Pancreas (tissue), 10 donors: ENCODE measurements at places on chromosomes 4 and X. TPM values are rescaled to one million over a fixed set of nuclear protein-coding genes. Genes with fewer than 3 reads are reported as not detected.

Gene PNMA5
- not detected for total RNA-seq

Gene CDX4
- not detected for total RNA-seq

Gene MMRN1
- 1.7 TPM for total RNA-seq

Gene ENOX2
- total RNA-seq = 4.8 TPM

Gene RTL3
- total RNA-seq = not detected

Gene GAGE1
- total RNA-seq = not detected

DNA sequence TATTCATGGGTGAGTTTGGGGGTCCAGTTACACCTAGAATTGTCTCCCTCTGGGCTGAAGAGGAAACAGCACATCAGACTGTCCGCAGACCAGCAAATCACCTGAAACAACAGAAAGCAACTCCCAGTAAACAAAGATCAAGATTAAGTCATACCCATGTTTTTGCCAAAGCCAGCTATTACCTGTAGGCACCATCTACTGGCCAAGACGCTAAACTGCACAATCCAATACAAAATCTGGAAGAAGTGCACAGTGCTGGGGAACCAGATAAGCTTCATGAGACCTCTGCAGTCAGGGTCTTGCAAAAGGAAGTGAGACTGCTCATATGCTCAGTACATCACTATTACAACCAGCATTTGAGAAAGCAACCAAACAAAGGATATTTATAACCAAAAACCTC lies 157.5 kb upstream of the ITM2A start:
- no peak for DNase-seq

DNA sequence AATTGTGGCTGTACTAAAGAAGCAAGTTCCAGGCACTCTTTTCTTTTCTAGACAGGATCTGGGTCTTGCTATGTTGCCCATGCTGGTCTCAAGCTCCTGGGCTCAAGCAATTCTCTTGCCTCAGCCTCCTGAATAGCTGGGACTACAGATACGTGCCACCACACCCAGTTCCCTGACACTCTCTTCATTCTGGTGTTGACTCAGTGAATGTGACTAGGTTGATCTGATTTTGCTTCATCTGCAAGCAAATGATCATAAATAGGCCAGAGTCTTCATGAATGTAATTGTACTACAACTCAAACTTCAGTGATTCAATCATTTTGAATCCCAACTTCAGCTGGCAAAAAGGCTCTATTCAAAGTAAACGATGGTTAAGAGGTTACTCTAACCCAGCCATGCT lies 78.5 kb downstream of the APBB2 start:
- no peak for DNase-seq

DNA sequence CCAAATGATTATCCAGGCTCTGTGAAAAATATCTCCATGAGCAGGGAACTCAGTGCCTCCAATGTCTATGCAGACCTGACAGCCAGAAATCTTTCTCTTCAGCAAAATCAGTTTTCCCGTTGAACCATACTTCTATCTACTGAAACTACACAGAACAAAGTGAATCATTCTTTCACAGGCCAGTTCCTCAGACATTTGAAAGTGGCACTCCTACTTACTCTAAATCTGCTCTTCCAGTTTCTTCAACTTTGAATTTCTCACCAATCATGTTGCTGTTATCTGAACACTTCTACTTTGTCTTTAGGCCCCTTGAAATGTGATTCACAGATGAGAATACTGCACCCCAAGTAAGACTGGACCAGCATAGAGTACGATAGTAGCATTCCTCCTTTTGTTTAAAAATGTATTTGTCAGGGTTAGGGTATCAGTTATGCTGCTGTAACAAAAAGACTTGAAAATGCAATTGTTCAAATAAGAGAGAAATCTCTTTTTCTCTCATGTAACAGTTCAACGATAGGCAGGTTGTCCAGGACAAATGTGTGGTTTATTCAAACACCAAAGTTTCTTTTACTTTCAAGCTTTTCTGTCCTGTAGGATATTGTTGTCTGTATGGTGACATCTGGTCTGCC lies 210.6 kb upstream of the KLF3 start:
- DNase-seq = no peak

DNA sequence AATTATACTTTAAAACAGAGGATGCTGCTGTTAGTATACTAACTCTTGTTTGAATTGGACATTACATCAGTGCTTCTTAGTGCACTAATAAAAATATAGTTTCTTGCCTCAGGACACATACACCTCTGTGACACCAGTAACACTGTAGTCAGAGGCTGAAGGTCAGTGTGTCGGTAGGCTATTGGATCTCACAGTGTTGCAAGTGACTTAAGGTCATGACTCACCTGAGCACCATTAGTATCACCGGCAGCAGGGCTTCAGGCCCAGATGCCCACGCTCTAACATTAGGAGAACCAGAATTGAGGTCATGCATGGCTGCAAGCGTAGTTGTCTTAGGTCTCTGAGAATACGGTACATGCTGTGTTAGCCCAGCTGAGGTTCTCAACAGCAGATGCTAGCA lies 15.2 kb downstream of the ETDC start:
- DNase-seq = no peak

DNA sequence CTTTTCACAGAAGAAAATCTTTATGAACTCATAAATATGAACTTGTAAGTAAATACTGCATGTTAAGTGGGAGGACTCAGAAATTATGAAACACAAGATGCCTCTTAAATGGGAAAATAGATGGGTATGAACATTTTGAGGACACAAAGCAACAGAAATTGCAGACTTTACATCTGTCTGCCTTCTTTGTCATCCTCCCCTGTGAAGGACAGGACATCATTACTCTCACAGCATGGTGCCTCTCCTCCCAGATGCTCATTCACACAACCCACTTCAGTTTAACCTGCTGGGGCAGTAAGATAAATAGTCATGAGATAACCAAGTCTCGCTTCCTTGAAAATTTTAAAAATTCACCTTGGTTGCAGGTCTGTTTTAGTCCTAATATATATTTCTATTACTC lies 144.5 kb downstream of the APBB2 start:
- no peak for DNase-seq

- DNase-seq = no peak
These were observed 584.8 kb upstream of the INTU start for GRCh38 chr4:127047930-127048329.

DNA sequence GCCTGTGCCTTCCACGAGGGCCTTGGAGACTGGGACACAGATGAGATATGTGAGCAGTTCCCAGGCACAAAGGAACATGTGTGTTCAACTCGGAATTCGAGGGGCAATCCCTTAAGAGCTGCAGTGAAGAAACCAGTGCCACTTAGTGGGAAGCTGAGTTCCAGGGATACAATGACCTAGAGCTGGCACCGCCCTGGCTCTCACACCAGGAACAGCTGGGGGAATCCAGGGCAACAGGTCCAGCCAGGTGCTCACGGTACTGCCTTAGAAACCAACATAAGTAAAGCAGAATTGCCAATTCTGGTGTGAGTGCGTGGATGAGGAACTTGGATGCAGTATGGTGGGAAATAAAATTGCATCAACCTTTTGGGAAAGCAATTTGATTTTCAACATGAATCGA lies 122.9 kb downstream of the AFAP1 start:
- DNase-seq = no peak

GRCh38 chr4:53490161-53490956 lies 100.9 kb downstream of the LNX1 start:
- DNase-seq = no peak

GRCh38 chr4:813900-814299 lies 12.0 kb downstream of the CPLX1 start:
- DNase-seq = no peak

- DNase-seq = no peak
These were observed 177.9 kb upstream of the RAI2 start for GRCh38 chrX:18039023-18039422.

- DNase-seq = no peak
These were observed 222 bp downstream of the SMAD1 start for GRCh38 chr4:145481942-145482208.

- no peak for DNase-seq
These were observed 24.2 kb upstream of the PGRMC2 start for GRCh38 chr4:128311659-128312403.
